Stimulated activated CD8-positive, alpha-beta memory T cell treated with anti-CD3 and anti-CD28 coated beads, Interleukin-4, amount 100 ng/mL, for 1 hour (primary cell): ENCODE measurements at places on chromosomes 12 and 14.

DNA sequence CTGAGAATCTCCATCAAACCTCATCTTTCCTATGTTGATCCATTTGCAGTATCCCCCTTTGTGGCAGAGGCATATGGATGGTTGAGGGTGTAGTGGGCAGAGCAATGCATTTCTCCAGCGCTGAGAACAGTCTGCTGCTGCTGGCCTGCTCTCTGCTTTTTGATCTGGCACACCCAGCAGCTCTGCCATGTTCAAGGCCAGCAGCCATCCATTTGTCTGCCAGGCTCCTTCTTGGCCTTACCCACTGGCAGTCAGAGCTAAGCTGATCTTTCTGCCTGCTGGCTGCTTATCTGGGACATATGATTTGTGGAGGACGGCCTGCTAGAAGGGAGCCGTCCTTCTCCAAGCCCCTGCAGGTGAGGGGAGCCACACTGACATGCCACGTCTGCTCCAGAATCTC, 17.0 kb downstream of the NPC2 start:
- no peak for DNase-seq

GRCh38 chr12:56486694-56487093, 1.3 kb downstream of the GLS2 start:
- no peak for DNase-seq

GRCh38 chr12:122880155-122880667, 15.7 kb downstream of the VPS37B start:
- DNase-seq, result no peak

- no peak for DNase-seq
These were observed 455 bp downstream of the ATP6V1D start for GRCh38 chr14:67358924-67359774.

DNA sequence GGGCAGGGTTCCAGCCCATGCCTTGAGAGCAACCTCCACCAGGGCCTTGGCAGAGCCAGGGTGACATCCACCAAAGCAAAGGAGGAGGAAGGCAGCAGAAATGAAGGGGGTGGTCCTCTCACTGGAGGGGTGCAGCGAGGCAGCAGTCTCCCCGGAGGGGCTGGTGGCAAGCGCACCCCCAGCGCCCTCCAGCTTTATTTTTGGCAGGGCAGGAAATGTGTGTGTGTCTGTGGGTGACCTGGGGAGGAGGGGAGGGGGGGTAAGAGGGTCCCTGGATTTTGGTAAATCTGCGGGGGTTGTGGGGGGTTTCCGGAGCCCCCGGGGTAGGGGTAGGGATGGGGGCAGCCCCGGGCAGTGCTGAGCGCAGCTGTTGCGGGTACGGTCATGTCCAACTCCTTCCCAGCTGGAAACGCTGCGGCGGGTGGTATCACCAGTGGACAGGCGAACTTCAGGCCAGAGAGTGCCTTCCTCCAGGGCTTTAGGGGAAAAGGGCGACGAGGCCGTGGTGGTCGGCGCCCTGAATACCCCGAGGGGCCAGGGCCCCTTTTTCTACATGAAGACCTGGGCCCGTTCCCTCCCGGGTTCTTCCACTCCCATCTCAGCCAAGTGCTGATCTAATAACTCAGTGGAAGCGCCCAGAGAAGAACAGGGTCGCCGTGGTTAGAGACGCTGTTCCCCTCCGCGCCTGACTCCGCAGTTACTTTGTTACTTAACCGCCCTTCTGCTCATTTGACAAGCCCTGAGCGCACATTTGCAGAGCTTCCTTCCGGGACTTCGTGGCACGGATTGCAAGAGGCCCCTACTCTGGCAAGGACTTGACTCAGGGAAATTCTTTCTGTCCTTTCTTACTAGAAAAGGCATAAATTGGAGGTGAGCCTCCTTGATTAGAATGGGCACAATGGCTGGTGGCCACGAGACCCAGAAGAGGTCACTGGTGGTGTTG, 55.2 kb downstream of the FOS start:
- DNase-seq, result peak; percentile 11

DNA sequence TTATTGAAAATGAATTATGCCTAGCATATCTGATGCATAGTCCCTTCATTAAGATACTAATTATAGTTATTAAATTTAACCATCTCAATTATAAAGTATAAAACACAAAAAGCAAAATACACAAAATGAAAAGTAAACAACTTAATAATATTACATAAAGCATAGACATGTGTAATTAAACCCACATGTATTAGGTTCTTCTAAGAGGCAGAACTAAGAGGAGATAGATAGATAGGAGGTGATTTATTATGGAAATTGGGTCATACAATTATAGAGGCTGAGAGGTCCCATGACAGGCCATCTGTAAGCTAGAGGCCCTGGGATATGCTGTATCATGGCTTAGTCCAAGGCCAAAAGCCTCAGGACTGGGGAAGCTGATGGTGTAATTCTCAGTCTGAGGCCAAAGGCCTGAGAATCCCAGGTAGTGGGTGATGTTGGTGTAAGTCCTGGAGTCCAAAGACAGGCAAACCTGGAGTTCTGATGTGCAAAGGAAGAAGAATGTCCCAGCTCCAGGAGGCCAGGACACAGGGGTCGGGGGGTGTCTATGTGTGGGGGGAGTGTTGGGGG, 953.3 kb downstream of the TRHDE start:
- DNase-seq, result no peak

- no peak for DNase-seq
These were observed 14.2 kb upstream of the PLEK2 start for GRCh38 chr14:67426161-67426560.

DNA sequence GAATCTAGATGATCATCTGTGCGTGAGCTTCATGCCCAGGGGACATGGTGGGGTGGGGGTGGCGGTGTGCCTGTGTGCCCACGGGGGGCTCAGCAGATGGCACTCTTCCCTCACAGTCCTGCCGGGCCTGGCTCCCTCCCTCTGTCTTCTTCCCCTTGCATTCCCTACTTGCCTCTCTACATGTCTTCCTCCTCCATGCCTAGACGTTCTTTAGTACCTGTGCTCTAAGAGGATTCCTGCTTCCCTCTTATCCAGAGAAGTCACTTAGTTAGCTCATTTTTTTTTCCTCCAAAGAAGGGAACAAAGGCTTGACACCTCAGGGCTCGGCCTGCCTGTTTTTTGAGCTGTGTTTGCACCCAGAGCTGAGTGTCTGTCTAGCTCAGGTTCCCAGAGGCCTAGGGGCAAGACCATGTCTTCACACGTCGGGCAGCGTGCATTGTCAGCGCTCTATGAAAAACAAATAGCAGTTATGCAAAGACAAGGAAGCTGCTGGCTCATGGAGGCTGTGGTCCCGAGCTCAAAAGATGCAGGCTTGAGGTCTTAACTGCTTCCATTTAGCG, 48.8 kb downstream of the NINJ2 start:
- DNase-seq, result no peak

DNA sequence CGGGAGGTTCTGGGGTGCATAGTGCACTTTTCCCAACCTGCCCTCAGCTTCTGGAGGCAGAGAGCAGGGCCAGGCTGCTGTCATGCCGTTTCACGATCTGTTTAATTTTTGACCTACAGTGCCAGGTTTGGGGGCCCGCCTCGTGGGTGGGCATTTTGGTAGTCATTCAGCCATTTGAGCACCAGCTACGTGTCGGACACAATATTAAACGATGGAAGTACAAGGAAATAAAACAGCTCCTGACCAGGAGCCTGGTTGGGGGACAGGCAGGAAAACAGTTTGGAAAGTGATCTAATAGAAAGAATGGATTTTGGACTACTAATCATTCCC, 708 bp downstream of the FNTB start:
- DNase-seq, result no peak

DNA sequence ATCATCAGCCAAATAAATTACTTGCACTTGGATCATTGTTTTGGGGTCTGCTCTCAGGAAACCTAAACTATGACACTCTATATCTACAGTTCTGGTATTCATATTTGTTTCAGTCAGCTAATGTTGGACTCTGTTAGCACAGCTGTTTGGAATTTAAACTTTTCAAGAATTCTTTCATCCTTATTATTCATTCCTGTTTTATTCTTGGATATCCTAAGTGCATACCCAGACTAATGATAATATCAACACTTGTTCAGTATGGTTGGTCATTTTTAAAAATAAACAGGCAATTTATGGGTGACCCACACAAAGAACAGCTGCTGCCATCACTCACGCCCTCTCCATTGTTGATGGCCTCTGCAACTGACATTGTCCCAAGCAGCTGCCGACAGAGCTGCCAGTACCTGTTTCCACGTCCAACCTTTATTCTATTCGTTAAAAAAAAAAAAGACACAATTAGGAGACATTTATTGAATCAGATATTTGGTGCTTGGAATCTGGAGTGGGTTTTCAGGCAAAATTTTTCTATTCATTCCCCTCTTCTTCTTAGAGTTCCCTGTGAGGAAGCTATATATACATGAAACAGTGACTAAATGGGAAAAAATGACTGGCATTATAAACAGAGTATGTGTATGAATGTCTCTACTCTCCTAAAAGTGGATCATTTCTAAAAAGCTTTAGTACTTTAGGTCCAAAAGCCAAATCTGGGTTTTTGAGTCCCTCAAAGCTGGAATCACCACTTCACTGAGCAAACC, 252.1 kb upstream of the NAV3 start:
- no peak for DNase-seq
